ENCODE measurements at places on chromosomes 16 and 17.

GRCh38 chr16:22225060-22225459, 19.0 kb downstream of the EEF2K start:
- H3K4me1 ChIP-seq: peaks cover under 1% of the 10 kb centered on the region
- no peaks in the 10 kb centered on the region for H3K27me3 ChIP-seq
- H3K36me3 ChIP-seq: peaks cover 10% of the 10 kb centered on the region

GRCh38 chr17:81335773-81336157, 40.7 kb upstream of the SLC38A10 start:
- no peaks in the 10 kb centered on the region for H3K36me3 ChIP-seq
- H3K27ac ChIP-seq: no peak overlapping the region
- no peak overlapping the region for H3K4me3 ChIP-seq
- peaks cover 37% of the 10 kb centered on the region for H3K27me3 ChIP-seq

DNA sequence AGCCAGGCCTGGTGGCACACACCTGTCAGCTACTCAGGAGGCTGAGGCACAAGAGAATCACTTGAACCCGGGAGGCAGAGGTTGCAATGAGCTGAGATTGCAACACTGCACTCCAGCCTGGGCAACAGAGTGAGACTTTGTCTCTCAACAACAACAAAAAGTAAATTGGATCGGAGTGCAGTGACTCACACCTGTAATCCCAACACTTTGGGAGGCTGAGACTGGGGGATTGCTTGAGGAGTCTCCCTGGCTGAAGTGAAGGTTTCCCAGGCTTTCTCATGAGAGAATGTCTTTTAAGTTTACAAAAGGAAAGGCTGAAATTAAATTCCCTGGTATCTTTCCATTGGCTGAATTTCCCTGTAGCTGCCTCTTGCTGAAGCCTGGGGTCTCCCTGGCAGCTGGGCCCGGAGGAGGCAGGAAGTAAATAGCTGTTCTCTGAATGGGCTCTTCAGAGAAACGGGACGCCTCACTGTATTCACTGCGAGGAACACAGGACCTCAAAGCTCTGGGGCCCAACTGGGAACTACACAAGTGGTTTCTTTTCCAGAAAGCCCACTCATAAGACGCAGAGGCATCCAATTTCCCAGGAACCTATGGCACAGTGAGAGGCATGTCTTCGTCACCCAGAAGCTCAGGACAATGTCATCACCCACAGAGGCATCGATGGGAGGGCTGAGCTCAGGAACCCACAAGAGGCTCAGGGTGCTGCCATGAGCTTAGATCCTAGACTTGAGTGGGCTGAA, 77.4 kb upstream of the SMURF2 start:
- H3K4me3 ChIP-seq: no peak overlapping the region
- peaks cover 26% of the 10 kb centered on the region for H3K4me1 ChIP-seq
- no peaks in the 10 kb centered on the region for H3K27me3 ChIP-seq
- H3K36me3 ChIP-seq: no peaks in the 10 kb centered on the region
- peak; percentile 84 for DNase-seq

- no peak overlapping the region for H3K4me3 ChIP-seq
- H3K36me3 ChIP-seq: no peaks in the 10 kb centered on the region
- no peaks in the 10 kb centered on the region for H3K4me1 ChIP-seq
- H3K27ac ChIP-seq: no peak overlapping the region
- no peak for DNase-seq
These were observed 18.7 kb upstream of the SUPT4H1 start for GRCh38 chr17:58370716-58371115.

DNA sequence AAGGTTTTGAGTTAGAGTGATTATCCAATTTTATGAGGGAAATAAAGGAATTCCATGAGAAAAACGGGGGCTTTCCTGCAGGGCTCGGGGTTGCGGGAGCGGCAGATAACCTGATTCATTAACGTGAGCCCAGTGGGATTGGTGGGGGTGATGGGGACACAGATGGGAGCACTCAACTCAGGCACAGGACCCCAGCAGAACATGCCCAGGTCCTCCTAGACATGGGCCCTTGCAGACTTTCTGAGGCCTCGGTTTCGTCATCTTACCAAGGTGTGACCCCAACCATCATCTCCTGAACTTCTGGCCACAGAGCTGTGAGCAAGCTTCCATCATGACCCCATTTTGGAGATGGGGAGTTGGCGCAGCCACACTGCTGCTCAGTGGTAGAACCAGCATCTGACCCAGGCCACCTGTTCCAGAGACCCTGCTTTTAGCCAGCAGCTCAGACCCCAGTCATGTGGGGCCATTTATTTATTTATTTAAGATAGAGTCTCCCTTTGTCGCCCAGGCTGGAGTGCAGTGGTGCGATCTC, 22.3 kb downstream of the CARHSP1 start:
- no peak overlapping the region for H3K27ac ChIP-seq
- no peaks in the 10 kb centered on the region for H3K27me3 ChIP-seq
- H3K4me3 ChIP-seq: no peak overlapping the region
- peaks cover 39% of the 10 kb centered on the region for H3K36me3 ChIP-seq
- peaks cover 21% of the 10 kb centered on the region for H3K4me1 ChIP-seq
- no peak for DNase-seq

- H3K27me3 ChIP-seq: no peaks in the 10 kb centered on the region
- H3K36me3 ChIP-seq: no peaks in the 10 kb centered on the region
- H3K4me1 ChIP-seq: peaks cover 7% of the 10 kb centered on the region
- no peak overlapping the region for H3K27ac ChIP-seq
- no peak overlapping the region for H3K4me3 ChIP-seq
- DNase-seq: peak; percentile 41
These were observed 180.6 kb downstream of the COPRS start for GRCh38 chr17:31678431-31678830.

DNA sequence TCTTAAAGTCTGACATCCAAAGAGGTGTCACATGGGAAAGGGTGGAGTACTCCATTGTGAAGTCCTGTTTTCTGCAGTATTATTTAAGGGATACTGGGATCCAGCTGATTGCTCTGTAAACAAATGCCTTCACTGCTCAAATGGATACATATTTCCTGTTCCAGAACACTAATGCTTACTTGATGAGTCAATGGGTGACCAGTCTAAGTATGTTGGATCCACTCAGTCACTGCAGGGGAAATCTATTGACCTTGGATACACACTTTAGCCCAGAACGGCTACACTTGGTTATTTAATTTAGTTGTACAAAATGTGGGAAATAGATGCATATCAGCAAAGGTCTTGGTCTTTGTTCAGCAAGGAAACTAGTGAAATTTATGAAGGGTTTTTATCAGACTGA, 261.4 kb downstream of the MAP2K4 start:
- no peak overlapping the region for H3K4me3 ChIP-seq
- peak; percentile 90 for DNase-seq
- H3K27me3 ChIP-seq: no peaks in the 10 kb centered on the region
- no peak overlapping the region for H3K27ac ChIP-seq
- H3K4me1 ChIP-seq: no peaks in the 10 kb centered on the region
- no peaks in the 10 kb centered on the region for H3K36me3 ChIP-seq

DNA sequence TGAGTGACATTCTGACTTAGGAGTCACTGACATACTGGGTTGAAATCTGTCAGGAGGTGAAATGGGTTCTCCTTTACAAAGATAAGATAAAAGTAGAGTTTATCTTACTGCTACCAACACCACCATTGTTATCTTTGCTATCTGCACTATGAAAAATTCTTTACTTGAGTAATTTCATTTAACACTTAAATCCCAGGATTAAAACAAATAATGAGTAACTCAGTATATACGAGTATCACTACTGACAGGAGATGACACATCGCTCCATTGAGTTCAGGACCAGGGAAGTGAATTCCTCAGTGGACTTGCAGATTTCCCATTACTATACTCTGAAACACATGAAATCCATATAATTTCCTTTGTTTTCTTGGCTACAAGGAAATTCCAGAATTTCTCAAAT, 242.1 kb upstream of the NLRP1 start:
- no peak overlapping the region for H3K27ac ChIP-seq
- no peak overlapping the region for H3K4me3 ChIP-seq
- no peaks in the 10 kb centered on the region for H3K27me3 ChIP-seq

DNA sequence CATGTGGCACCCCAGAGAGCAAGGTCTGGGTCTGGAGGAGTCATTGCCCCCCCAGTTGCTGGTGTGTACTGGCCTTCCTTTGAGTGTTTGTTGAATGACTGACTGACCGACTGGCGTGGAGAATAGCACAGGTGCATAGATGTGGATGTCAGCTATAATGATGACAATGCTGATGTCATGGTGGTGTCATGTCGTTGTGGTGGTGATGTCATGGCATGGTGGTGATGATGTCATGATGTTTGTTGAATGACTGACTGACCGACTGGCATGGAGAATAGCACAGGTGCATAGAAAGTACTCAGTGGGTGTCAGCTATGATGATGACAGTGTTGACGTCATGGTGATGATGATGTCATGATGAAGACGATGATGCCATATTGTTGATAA, 22.1 kb downstream of the TMEM114 start:
- peaks cover 1% of the 10 kb centered on the region for H3K4me1 ChIP-seq
- H3K27ac ChIP-seq: no peak overlapping the region
- no peak overlapping the region for H3K4me3 ChIP-seq
- DNase-seq: peak; percentile 4
- no peaks in the 10 kb centered on the region for H3K36me3 ChIP-seq
